Stimulated activated CD4-positive, alpha-beta T cell treated with anti-CD3 and anti-CD28 coated beads, Interleukin-15, amount 100 ng/mL, for 1 hour (primary cell): ENCODE measurements at places on chromosomes 11 and 22.
A peak's percentile ranks its signal among the peaks of the same experiment; 100 is the strongest.

DNA sequence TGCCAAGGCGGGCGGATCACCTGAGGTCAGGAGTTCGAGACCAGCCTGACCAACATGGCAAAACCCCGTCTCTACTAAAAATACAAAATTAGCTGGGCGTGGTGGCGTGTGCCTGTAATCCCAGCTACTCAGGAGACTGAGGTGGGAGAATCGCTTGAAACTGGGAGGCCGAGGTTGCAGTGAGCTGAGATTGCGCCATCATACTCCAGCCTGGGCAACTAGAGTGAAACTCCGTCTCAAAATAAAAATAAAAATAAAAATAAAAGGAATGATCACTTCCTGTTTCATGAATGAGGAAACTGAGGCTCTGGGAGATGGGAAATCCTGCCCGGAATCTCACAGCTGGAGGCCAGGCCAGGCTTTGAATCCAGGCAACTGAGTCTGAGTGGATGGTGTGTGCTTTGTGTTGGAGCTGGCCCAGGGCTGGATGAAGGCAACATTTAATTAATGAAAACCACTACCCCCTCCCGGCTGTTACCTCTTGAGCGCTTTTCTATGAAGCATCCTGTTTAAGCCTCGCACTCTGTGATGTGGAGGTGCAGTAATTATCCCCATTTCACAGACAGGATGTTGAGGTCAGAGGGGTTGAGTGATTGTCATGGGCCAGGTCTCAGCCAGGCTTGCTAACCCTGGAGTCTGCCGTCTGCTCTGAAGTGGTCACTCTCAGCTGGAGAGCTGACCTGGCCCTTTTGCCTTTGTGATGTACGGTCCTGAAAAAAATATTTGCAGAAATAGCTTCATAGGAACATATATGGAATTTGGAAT, 27.8 kb downstream of the LRP5 start:
- no peak for DNase-seq

- no peak for DNase-seq
Measured at GRCh38 chr11:113974741-113975470, at the start of gene HTR3A. TSS of gene HTR3A (plus strand) at chr11:113975108. CDS start at chr11:113975326, 218 bp downstream.

GRCh38 chr22:22556995-22557925, 1.8 kb downstream of the PRAME start:
- DNase-seq = no peak

- no peak for DNase-seq
Measured at GRCh38 chr11:7143908-7144307, 55.1 kb downstream of the RBMXL2 start.

GRCh38 chr22:49295465-49295743, 532.3 kb downstream of the BRD1 start:
- DNase-seq = no peak

DNA sequence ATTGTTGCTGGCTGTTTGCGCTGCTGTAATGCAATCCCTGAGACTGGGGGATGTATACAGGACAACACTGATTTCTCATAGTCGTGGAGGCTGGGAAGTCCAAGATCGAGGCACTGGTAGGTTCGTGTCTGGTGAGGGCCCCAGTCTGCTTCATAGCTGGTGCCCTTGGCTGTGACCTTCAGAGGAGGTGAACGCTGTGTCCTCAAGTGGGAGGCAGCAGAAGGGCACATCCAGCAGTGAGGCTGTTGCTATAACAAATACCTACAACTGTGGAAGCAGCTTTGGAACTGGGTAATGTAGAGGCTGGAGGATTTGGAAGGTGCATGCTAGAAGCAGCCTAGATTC, 21.3 kb downstream of the KRTAP5-5 start:
- no peak for DNase-seq

- DNase-seq = no peak
Measured at GRCh38 chr11:65712633-65713076, 603 bp downstream of the KAT5 start.

DNA sequence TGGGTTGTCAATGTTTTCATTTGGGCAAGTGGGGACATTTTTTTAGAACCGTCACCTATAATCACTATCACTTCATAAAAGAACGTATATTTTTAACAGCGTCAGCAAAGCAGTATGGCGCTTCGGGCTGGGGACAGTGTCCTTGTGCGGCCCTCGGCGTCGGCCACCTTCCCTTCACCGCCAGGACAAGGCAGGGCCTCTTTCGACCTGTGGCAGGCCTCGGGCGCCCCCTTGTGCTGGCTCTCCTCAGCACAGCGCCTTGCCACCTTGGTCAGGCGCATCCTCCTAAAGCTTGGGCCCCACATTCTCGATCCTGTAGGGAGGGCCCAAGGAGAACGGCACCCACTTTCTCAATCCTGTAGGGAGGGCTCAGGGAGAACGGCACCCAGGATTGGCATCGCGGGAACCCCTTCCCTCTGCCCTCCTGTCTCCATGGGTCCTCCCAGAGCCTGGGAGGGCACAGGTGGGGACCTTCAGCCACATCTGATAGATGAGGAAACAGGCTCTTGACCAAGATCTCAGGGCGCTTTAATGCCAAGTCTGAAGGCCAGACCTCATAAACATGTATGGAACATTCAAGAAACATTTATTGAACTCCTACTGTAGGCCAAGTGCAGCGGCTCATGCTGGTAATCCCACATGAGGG, 11.5 kb upstream of the FADD start:
- peak; percentile 31 for DNase-seq

GRCh38 chr11:64916040-64916774, 802 bp downstream of the ATG2A start:
- DNase-seq = no peak

- no peak for DNase-seq
Measured at GRCh38 chr11:40029391-40029790, 1430.1 kb downstream of the LRRC4C start.

GRCh38 chr22:28146401-28147314, 227.6 kb upstream of the PITPNB start:
- DNase-seq = no peak

GRCh38 chr11:119056421-119056999, 495 bp downstream of the HYOU1 start:
- DNase-seq = peak; percentile 25

GRCh38 chr11:11186249-11186648, 166.8 kb downstream of the CSNK2A3 start:
- no peak for DNase-seq

DNA sequence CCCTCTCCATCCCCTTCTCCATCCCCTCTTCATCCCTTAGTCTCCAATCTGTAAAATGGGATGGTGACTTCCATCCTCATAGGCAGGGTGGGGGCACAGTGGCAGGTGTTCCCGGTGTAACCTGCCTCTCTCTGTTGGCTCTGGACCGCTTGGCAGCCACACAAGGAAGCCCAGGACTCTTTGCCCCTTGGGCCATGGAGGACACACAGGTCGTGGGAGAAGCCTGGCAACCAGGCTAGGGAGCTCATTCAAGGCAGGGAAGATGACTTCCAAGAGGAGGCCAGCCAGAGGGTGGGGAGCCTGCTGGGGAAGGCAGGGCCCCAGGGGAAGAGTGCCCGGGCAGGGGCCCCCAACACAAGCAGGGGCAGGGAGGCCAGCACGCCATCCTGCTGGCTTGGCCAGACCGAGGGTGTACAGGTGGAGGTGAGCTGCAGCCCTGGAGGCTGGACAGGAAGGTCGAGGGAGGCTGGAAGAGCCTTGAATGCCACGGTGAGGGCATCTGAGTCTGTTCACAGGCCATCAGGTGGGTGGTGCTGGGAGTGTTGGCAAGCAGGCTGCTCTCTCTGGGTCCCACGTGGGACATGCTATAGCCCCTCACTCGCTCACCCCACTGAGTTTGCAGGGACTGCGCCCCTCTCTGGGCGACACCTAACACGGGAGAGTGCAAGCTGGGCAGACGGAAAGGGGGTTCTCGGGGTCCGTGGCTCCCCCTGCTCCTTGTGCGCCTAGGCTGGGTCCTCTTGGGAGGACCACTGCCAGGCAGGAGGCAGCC, 15.5 kb upstream of the CTSD start:
- DNase-seq = no peak

DNA sequence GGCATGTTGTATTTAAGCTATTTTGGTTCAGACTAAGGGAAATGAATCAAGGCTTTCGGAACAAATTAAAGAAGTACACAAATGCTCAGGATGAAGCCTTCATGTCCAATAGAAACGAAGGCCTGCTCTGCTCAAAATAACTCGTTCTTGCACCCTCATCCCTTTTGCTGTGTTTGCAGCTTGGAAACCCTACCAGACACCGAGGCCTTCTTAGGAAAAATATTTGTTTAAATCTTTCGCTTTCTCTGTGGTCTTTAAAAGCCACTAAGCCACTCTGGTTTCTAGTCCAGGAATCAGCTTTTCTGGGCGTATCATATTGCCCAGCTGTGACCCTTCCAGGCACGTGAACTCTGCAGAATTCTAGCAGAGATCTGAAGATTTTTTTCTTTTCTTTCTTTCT, 60.9 kb upstream of the HSPA8 start:
- DNase-seq = no peak

GRCh38 chr22:41550952-41551491, 6.8 kb upstream of the POLR3H start:
- no peak for DNase-seq

DNA sequence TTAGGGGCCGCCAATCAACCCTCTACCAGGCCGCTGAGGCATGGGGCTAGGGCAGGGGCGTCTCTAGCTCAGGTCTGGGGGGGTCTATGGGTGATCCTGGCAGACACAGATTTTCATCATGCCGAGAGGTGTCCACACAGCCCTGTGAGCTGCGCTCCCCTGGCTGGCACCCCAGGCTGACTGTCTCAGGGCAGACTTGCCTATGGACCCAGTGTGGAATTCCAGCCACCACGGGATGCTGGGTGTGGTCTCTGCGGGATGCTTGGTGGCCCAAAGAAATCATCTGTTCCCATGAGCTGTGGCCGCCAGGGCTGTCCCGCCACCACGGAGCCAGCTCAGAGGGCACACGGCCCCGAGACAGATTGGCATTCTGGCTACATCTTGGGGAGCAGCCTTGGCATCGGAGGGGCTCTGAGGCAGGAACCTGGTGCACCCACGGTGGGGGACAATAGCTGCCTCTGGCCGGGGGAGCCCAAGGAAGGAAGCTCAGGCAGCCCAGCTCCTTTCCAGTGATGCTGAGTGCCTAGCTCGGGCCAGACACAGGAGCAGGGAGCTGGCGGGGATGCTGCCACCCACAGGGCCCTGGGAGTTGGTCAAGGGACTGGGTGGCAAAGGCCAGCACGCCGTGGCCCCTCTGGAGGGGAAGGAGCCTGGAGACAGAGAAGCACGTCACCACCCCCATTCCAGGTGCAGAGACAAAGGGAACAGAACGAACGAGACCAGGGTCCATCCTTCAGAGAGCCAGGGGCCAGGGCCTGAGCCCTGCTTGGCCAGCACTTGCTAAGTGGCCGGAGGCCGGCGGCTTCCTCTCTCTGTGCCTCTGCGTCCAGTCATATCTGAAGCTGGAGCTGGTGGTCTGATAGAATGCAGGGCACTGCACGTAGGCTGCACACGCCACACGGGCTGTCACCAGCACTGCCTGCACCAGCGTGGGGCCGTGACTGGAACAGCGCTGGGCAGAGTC, 64.4 kb upstream of the FGF3 start:
- DNase-seq = no peak

- DNase-seq = no peak
Measured at GRCh38 chr11:103947546-103947919, 88.9 kb upstream of the DDI1 start.

- DNase-seq = no peak
Measured at GRCh38 chr11:10838881-10839280, 19.0 kb downstream of the ZBED5 start.

DNA sequence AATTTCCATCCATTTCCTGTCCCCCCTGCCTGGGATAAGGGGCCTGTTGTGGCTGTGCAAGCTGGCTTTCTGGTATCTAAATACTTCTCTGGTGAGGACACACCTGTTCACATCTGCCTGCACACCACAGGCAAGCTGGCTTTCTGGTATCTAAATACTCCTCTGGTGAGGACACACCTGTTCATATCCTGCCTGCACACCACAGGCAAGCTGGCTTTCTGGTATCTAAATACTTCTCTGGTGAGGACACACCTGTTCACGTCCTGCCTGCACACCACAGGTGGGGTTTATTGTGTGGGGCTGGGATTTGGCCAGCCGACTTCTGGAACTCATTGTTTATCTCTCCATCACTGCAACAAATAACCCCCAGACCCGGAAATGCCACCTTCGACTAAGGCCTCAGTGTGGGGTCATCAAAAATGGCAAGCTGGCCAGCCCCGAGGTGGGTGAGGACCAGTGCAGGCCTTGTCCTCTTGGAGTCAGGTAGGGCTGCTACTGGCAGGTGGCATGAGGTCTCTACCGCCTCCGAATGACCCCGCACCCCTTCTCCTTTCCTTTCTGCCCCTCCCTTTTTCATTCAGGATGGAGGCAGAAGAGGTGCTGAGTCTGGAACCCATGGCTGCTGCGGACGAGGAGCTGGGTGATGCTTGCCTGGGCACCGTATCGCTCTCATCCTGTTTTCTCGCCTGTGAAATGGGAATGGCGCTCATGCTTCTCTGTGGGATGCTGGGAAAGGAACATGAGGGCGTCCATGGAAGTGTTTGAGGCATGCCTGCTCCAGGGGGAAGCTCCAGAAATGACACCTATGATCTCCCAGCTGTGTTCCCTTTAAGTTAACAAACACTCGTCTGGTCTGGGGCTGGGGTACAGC, 43.5 kb upstream of the MYEOV start:
- no peak for DNase-seq

GRCh38 chr22:46977656-46978343, 215.3 kb downstream of the TBC1D22A start:
- DNase-seq = no peak

GRCh38 chr22:37193629-37194191, 5.7 kb upstream of the C1QTNF6 start:
- DNase-seq = no peak
